ENCODE measurements at places on chromosomes 6 and 20.

DNA sequence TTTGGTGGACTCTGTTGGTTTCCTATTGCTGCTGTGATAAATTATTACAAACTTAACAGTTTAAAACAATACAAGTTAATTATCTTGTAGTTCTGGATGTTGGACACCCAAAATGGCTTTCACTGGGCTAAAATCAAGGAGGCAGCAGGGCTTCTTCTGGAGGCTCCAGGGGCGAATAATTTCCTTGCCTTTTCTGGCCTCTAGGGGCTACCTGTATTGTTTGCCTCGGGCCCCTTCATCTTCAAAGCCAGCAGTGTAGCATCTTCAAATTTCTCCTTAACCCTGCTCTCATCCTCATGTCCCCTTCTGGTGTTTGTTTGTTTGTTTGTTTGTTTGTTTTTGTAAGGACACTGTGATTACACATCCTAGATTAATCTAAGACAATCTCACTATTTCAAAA is 60.5 kb upstream of the ANKEF1 start:
- no peak for DNase-seq

- DNase-seq, result no peak
These were observed 397.5 kb downstream of the TAF4 start for GRCh38 chr20:61668065-61668650.

GRCh38 chr6:17633465-17634188 is 33.5 kb downstream of the FAM8A1 start:
- DNase-seq, result peak; percentile 5

DNA sequence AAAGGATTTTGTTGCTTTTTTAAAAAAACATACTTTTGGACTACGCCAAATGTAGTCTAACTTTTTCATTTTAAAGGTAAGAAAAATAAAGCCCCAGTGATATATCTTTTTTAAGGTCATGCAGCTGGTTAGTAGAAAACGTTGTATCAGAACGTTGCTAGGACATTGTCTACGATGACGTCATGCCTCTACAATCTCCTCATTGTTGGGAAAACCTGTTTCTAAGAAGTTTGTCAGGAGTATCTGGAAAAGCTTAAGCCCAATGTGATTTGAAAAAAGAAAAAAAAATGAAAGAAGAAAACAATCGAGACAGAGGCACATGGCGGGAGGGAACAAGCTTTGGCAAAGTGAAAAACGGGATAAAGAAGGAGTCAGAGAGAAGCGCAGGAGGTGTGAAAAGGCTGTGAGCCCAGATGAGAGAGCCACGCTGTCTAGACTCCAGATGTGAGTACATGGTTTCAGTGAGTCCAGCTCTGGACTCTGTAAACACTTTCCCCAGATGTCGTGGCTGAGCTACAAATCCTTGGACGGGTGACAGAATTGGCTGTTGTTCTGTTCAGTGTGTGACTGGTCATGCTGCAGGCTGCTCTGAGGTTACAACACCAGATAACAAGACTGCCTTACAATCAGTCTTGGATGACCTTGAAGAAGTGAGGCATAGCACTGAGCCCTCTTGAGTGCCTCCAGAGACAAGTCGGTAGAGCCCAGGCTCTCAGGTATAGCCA is 656.7 kb upstream of the ID4 start:
- DNase-seq, result no peak

GRCh38 chr6:3882431-3882830 is 33.3 kb downstream of the FAM50B start:
- DNase-seq, result no peak

DNA sequence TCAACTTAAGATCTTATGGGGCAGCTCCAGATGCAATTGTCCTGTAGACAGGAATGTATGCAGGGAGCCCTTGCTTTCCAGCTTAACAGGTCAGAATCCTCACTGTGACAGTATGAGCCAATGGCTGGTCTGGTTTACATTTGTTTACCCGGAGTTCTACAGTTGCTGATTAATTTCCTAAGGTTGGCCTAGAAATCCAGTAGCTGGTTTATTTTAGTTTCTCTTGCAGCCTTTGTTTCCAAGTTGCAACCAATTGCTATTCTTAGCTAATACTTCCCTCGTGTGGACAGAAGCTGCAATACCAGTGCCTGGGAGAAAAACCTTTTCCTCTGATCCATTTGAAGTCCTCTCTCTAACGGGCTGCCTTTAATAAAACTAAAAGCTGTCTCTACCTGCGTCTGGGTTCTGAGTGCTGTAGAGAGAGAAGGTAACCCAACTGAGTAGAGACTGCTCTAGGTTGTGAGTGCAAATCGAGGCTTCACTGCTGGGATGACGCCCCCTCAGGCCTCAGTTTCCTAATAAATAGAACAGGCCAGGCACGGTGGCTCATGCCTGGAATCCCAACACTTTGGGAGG is 45.9 kb downstream of the ZNF217 start:
- DNase-seq, result no peak

Measured in activated gamma-delta T cell treated with anti-CD3 and anti-CD28 coated beads, Interleukin-2, amount 50 U/mL, for 16 hours (primary cell).